ENCODE measurements at places on chromosomes 12 and 14.

- DNase-seq = no peak
Measured at GRCh38 chr14:74239848-74240793, 872 bp downstream of the VSX2 start.

- DNase-seq = peak; percentile 71
Measured at GRCh38 chr12:107320033-107320928, 226.9 kb upstream of the CRY1 start.

DNA sequence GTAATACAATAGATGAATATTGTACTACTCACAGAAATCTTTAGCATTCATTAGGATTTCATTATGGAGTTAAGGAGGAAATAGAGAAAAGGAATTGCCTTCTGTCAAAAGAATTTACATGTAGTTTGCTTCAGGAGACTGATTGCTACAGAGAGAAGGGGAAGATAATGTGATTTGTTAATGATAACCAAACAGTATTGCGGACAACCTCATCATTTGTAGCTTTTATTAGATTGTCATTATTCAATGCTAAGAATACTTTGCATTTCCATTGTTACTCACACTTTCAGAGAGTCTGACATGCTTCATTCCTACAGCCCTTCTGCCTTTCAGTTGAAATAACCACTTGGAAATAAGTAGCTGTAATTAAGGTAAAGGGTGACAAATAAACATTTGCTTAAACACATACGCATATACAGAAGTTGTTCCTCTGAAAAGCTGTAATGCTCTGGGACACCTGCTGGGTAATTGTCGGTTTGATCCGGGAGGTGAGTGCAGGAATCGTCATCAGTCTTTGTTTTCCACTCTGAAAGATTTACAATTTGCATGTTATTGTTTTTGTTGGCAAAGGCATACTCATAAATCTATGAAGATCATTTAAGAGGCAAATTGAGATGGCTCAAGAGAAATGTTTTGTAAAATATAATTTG, 600.2 kb downstream of the TRHDE start:
- no peak for DNase-seq

DNA sequence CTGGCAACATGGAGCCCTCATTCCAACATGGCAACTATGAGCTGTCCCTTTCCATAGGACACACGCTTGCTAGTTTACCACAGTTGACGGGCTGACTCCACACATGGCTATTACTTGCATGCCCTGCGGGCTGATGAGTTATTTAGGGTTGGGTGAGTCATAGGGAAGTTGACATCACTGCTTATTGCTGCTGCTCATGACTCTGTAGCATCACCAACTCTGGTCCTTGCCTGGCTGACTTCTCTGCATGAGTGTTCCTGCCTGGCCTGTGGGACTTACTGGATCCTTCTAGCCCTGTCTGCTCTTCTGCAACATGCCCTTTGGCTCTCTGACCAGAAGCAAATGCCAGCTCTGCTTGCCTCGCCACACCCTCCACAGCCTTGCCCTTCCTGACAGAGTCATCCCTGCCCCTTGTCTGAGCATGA, 199.5 kb downstream of the ANO6 start:
- peak; percentile 15 for DNase-seq

DNA sequence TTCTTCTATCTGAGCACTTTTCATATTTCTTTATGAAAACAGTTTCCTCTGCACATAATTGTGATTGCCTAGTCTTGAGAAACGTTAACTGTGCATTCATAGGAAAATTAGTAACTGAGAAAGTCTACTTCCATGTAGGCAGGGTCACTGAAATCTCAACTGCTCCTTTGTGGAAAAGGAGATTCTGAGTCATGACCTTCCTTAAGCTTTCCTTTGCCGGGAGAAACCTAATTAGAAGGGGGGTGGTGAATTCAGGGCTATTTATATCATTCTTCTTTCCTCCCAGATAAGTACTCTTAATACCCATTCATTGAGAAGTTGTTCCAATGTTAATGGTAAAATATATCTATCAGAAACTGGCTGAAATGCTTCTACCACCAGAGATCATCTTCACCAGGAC, 751.0 kb upstream of the TMEM132C start:
- no peak for DNase-seq

- no peak for DNase-seq
Measured at GRCh38 chr14:81559385-81559784, 25.7 kb upstream of the SEL1L start.

DNA sequence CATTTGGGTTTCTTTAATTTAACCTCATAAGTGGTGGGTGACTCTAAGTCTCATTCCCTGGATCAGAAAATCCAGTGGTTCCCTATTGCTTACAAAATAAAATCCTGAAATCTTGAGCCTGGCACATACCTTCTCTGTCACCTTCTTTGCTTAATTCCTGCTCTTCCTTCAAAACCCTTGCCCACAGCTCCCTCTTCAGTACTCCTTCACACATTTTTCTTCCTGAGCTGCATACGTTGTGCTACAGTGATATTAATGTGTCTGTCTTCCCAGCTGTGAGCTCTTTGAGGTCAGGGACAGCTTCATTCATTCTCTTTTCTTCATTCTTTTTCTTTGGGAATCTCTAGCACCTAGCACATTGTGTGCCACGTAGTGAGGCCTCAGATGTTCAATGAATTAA, 9.5 kb downstream of the TSPAN11 start:
- no peak for DNase-seq

DNA sequence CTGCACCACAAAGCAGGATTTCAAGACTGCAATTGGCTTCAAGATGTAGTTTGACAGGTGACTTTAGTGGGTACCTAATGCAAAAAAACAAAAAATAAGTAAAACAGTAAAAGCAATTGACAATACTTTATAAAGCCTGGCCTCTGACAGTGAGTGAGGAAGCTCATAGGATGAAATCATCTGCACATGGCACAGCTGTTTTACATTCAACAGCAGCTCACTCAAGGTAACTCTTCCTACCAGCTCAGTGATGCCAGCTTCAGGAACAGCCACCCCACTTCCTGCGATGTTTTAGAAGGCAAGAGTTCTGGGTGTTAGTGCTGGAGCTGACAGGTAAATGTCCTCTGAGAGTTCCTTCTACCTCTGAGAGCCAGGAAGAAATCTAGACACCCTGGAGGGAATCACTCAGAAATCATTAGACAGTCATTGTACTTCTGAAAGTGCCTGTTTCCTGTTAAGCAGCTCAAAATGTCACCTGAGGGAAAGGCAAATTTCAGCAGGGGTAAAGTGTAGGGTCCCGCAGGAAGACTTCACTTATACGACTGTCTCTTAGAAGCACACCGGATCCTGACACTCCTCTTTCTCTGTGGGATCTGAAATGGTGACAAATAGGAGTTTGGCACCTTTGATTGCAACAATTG, 99.9 kb downstream of the FOXN3 start:
- no peak for DNase-seq

GRCh38 chr14:62031504-62031903, 269.3 kb downstream of the SNAPC1 start:
- no peak for DNase-seq

- no peak for DNase-seq
Measured at GRCh38 chr12:68378872-68379606, 46.9 kb upstream of the MDM1 start.

DNA sequence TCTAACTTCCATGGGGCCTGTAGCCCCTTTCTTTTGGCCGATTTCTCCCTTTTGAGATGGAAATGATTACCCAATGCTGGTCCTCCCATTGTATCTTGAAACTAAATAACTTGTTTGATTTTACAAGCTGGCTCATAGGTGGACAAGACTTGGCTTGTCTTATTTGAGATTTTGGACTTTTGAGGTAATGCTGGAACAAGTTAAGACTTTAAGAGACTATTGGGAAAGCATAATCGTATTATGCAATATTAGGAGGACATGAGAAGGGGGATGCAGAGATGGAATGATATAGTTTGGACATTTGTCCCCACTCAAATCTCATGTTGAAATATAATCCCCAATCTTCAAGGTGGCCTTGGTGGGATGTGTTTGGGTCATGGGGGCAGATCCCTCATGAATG, 49.2 kb upstream of the LYZ start:
- DNase-seq = no peak

DNA sequence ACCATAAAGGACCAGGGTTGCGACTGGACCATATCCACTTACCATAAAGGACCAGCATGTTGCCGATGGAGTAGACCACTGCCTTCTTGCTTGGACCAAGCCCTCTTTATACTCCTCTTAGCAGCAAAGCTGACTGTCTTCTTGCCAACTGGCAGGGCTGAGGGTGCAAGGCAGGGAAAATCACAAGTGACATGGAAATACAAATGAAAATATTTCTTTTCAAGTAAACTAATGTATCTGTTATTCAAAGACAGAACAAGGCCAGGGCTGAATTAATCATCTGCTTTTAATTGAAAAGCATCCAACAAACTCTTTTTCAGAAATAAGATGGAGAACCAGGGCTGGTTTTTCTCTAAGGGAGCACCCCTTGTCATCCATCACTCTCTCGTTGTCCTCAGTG, at the start of gene CELA1:
TSS of gene CELA1 (minus strand) at position 99 of the 400 bp plus-strand sequence. CDS start at position 58, 41 bp downstream.
- DNase-seq = no peak

DNA sequence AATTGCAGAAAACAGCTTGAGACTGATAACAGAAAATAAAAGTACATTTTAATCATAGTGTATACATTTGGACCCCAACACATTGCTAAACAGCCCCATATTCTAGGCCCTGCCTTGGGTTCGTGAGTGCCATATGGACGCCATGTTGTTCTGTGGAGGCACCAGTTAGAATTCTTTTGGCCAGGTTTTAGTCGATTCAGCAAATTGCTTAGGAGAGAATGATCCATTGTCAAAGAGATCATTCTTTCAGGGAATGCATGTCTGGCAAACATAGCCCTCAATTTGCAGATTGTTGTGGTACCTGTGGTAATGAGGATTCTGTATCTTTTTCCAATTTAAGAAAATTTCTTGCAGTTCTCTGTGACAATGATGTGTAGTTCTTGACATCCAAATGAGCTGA, 183.6 kb upstream of the DDHD1 start:
- DNase-seq = no peak

DNA sequence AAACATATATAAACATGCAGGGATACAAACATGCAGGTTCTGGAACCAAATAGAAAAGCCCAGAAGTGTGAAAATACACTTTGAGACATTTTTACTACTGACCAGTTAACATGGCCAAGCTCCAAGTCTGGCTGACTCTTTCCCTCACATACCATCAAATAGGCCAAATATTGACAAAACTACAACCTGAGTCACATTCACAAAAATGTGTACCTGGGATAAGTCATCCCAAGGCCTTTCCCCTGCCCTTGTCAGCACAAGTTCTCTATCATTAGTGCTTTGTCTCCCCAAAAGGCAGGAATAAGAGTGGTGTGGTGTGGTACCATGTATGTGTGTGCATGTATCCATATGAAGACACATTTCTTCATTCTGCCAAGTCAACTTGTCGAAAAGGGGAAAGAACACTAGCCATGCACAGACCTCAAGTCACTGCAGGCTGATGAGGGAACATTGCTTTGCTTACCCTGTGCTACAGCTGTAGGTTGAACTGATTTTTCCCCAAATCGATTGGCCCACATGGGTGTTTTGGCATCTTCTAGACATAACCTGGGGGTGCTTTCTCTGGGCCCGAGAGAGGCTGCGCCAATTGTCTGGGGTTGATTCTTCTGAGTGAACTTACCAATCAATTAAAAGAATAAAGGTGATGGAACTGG, 14.9 kb downstream of the HOXC4 start:
- no peak for DNase-seq

GRCh38 chr14:33675415-33676130, 275.3 kb downstream of the EGLN3 start:
- DNase-seq = no peak

All from activated T-cell treated with anti-CD3 and anti-CD28 coated beads for 24 hours (primary cell).